ENCODE measurements at places on chromosomes 11 and 22.

DNA sequence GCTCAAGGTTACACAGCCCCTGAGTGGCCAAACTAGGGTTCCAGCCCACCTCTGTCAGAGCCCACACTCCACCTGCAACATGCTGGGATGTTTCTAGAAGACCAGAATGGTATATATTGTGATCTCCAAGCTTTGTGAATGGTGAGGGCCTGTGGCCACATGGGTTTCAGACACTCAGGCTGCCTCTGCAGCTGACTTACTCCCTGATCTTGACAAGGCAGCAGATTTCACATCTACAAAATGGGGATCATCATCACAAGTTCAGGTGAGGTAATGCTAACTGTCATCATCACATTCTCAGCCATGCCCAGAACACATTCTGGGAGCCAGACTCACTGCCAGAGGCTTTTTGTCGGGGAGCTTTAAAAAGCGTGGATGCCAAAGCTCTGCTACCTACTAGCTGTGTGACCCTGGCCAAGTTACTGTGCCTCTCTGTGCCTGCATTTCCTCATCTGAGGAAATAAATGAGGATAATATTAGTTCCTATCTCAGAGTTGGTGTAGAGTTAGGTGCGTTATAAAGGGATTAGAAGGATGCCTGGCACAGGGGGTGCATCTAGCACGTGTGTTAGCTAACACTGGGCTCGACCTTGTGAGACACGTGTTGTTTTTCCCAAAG is 24.9 kb upstream of the WNT11 start:
- no peak for DNase-seq

- DNase-seq = no peak
Observed at GRCh38 chr11:120034176-120034875, 103.6 kb downstream of the TRIM29 start.

- no peak for DNase-seq
Observed at GRCh38 chr22:30332994-30333706, 6.4 kb upstream of the TBC1D10A start.

GRCh38 chr11:358129-358800 is 11.0 kb upstream of the B4GALNT4 start:
- no peak for DNase-seq

GRCh38 chr11:1542267-1542666 is 29.8 kb downstream of the DUSP8 start:
- DNase-seq = no peak

GRCh38 chr11:69071086-69071800 is 22.5 kb downstream of the TPCN2 start:
- no peak for DNase-seq

GRCh38 chr11:45918331-45918941 is 759 bp upstream of the PEX16 start:
- DNase-seq = peak; percentile 70

DNA sequence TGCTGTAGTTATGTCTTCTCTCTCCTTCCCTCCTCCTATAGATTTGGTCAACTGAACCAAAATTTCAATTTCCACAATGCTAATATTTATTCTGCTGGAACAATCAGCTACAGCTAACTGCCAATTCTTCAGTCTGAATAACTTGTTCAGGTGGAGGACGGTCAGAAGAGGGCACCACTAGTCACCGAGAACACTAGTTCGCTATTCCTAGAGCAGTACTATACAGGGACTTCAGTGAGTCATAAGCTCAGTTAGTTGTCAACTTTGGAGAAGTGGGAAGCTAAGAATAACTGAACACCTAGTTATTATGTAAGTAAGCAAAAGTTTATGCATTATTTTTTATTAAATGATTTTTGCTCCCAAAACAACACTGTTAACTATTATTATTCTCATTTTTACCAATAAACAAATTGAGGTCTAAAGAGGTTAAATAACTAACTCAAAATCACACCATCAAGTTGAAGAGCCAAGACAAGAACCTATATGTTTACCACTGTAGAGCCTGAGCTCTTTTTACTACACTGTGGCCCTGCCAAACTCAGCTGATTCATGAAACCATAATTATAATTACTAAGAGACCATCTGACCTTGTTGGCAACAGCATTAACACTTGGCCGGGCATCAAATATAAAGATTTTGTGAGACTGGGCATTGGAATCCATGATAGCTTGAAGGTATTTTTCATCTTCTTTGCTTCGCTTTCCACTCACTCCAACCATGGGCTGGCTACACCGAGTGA is 59.0 kb downstream of the CEP57 start:
- DNase-seq = no peak

DNA sequence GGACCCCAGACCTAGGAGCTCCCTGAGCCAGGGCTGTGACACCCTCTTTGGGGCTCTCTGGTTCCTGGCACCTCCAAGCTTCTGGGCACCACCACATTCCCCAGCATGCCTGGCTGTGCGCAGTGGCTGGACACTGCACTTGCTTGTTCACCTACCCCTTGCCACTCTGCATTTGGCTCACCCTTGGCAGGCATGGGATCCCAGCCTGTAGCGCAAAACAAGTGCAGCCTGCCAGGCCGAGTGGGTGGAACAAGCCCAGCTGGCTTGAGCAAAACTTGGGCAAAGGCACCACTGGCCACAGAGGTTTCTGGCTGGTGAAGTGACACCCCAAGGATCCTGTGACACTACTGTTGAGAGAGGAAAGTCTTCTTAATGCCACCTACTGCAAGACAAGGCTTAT is 57.3 kb downstream of the CCDC34 start:
- no peak for DNase-seq

DNA sequence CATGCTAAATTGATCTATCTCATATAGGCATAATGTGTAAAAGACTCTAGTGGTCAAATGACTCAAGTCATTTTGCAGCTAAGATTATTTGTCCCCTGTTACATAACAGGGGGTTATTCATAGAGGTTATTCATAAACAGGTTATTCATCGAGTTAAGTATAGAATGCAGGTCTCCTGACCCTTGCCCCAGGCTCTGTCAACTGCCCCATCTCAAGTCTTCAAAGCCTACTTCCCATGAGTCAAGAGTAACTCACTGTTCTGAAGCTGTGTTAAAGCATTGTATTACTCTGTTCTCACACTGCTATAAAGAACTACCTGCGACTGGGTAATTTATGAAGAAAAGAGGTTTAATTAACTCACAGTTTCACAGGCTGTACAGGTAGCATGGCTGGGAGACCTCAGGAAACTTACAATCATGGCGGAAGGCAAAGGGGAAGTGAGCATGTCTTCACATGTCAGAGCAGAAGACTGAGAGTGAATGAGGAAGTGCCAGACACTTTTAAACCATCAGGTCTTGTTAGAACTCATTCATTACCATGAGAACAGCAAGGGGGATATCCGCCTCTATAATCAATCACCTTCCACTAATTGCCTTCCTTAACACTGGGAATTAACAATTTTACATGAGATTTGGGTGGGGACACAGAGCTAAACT is 226.2 kb upstream of the BLID start:
- DNase-seq = no peak
